Stimulated activated CD8-positive, alpha-beta memory T cell treated with anti-CD3 and anti-CD28 coated beads, Interleukin-4, amount 100 ng/mL, for 1 hour (primary cell): ENCODE measurements at places on chromosomes 13 and 19.

DNA sequence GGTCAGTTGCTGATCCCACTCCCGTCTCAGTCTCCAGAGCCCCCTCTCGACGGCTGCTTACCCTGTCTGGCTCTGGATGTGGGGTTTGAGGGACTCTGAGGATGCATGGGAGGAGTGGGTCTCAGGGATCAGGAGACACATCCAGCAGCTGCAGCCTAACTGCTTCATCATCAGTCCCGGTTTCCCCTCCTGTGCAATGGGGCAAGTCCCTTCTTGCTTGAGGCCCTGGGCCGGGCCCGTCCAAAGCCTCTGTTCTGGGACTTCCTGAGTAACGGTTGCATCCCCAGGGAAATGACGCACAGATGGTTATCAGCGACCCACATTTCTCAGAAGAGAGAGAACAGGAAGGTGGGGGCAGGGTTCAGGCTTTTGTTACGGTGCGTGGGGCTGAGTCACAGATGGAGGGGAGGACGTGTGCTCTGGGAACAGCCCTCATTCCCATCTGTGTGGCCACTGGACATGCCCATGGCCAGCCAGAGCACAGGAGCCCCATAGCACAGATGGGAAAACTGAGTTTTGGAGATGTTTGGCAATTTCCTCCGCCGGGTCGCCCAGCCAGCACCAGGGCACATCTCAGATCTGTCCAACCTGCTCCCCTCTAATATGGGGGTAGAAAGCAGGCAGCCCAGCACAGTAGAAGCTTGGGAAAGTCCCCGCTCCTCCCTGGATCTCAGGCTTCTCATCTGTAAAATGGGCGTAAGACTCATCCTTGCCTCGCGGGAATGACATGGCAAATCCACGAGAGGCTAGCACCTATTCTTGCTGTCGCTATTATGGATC is 19.3 kb downstream of the GNA15 start:
- DNase-seq, result no peak

DNA sequence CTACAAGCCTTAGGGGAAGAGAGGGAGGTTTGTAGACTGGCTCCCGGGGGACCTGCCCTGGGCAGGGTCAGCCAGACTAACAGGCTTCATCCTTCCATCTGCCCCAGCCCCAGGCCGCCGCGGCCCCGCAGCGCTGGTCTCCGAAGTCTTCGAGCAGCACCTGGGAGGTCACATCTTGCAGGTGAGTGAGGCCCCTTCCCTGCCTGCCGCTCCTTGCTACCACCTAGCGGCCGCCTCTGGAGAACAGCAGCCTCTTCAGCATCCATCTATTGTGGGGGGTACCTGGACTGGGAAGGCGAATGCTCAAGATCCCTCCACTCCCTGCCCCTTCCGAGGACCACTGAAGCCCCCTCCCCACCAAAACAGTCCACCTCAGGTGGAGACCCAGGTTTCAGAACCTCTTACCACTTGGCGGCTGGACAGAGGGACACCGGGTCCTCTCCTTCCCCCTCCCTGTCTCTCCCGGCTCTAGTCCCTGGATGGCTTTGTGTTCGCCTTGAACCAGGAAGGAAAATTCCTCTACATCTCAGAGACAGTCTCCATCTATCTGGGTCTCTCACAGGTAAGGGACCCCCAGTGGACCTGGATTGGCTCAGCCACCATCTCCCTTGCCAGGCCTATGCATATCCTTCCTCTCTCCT is 12.7 kb downstream of the NPAS1 start:
- DNase-seq, result peak; percentile 50

- no peak for DNase-seq
These were observed 2.2 kb upstream of the GARIN5B start for GRCh38 chr19:55365245-55365644.

DNA sequence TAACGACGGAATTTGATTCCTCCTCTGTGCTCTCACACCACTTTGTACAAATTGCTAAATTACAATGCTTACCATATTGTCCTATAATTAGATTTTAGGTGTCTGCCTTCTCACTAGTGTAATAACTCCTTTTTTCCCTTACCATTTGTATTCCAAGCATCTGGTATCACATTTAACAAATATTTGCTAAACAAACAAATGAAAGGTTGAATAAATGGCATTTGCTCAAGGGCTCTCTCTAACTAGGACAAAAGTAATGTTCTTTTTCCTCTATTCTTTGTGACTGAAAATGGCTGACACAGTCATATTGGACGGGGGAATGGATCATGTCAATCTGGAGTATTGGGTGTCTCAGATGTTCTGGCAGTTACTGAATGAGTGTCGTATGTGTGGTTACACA is 99.7 kb downstream of the ENOX1 start:
- no peak for DNase-seq

- no peak for DNase-seq
These were observed 413 bp downstream of the N4BP2L2 start for GRCh38 chr13:32538143-32538620.

DNA sequence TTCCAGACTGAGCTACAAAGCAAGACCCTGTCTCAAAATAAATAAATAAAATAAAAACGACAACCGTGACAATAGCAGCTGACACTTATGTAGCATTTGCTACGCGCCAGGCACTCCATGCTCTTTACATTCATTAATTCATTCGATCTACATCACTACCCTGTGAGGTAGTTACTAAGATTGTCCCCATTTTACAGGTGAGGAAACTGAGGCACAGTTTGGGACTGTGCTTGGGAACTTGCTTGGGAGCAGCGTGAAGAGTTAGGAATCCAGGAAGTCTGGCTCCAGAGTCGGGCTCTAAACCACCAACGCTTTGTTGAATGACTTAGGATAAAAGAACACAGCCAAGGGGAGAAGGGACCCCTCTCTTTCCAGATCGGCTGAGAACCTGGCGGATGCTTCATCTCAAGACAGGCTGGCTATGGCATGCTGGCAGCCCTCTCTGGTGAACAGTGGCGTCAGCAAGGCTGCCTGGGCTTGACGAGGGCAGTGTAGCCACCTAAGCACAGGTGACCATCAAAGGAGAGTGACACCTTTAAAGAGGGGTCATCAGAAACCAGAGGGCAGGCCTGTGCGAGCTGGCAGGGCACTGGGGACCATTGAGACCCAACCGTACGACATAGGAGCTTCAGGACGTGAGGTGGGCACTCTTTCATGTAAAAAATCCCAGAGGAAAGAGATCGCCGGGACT is 591 bp downstream of the DOHH start:
- DNase-seq, result no peak

GRCh38 chr19:6378041-6378440 is 2.3 kb upstream of the PSPN start:
- DNase-seq, result no peak

GRCh38 chr13:73075954-73076353 is 17.1 kb downstream of the KLF5 start:
- no peak for DNase-seq
